ENCODE measurements at places on chromosomes 4 and X.

GRCh38 chrX:18861511-18861910 is 122.4 kb downstream of the PHKA2 start:
- no peak for DNase-seq

GRCh38 chr4:1022739-1023066 is 11.3 kb downstream of the FGFRL1 start:
- no peak for DNase-seq

DNA sequence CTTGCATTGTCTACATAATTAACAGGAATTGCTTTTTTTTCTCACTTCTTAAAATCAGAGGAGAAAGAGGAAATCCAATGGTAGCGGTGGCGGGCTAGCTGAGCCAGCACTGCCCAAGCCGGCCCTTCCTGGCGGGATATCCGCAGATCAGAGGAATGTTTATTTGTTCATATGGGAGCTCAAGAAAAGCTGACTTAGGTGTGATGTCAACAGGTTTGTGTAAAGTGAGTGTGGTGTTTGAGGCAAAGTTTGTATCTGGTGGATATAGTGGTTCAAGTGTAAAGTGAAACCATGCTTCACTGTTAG is 466 bp upstream of the SLC39A8 start:
- DNase-seq, result no peak

DNA sequence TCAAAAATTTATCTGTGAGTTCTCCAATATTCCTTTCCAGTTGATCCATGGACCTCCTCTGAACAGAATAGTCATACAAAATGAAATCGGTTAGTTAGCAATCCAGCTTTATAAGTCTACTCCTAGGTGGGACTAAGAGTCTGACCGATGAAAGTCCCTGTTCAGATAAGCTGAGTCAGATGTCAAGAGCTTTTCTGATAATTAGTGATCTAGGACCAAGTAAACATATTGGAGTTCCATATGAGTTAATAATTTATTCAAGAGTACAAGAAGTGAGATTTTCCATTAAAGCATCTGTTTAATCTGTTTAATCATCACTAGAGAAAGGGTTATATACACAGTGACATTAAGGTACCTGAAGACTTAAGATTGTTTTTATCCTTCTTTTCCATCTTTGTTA is 74.7 kb downstream of the UGT8 start:
- no peak for DNase-seq

GRCh38 chr4:75908555-75908954 is 6.3 kb upstream of the PPEF2 start:
- DNase-seq, result no peak

DNA sequence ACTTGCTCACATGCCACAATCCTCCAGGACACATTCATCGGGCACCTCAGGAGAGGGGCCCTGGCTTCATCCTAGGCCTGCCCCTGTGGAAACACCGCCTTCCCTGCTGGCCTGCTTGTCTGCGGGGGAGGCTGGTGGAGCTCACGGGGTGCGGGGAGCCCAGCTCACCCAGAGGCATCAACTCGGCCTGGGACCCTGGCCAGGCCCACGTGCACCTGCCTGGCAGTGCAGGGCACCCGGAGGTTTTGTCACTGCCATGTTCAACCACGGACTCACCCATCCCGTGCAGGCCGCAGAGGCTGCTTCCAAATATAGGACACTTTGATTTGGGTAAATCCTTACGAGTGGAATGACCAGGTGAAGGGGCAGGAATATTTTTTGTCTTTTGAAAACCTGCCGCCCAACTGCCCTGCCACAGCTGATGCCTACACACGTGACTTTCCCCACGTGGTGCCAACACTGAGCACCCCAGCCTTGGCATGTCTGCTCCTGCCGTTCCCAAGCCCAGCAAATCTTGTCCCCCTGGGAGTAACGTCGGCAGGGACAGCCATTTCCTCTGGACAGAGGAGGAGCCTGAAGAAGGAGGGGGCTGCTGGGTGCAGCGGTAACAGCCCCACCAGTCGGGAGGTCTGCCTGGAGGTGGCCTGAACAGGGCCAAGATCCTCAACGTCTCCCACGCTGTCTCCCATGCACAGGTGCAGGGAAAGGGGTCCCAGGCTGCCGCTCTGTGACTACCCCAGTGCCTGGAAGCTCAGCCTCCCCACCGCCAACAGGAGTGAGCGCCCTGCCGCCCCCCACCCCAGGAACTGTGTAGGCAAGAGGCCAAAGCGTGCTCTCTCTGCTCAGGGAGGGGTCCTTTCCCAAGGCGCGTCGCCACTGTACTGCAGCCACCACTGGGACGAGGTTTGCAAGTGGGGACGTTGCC is 8.5 kb downstream of the MXD4 start:
- no peak for DNase-seq

DNA sequence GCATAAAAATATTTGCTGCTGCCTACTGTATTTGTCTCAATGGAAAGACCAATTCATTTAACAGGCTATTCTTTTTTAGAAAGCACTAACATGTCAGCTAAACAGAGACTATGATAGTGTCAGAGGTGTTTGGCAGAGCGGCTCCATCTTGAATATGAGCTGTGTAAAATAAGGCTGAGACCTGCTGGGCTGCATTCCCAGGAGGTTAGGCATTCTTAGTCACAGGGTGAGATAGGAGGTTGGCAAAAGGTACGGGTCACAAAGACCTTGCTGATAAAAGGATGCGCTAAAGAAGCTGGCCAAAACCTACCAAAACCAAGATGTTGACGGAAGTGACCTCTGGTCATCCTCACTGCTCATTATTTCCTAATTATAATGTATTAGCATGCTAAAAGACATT is 41.8 kb downstream of the NPY5R start:
- DNase-seq, result no peak

DNA sequence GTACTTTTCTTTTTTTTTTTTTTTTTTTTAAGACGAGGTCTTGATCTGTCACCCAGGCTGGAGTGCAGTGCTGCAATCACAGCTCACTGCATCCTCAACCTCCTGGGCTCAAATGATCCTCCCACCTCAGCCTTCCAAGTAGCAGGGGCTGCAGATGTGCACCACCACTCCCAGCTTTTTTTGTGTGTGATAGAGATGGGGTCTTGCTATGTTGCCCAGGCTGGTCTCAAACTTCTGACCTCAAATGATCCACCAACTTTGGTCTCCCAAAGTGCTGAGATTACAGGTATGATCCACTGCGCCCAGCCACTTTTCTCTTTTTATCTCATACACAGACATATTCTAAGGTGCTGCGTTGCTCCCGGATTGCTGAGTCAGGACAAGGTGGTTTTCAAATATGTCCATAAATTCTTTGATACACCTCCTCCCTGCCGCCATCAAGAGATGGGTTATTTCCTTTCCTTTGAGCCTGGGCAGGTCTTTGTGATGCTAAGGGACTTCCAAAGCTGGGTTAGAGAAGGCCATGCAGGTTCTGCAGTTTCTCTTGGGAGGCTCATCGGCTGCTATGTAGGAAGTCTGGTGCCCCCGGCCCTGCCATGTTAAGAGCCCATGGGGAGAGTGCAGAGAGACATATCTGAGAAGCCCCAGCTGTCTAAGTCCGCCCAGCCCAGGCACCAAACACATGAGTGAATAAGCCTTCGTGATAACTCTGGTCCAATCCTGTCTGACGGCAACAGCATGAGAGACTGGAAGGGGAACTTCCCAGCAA is 8.4 kb upstream of the PLA2G12A start:
- no peak for DNase-seq
